BE2C (cell line): ENCODE measurements at places on chromosomes 13 and 19.
A peak's percentile ranks its signal among the peaks of the same experiment; 100 is the strongest.

DNA sequence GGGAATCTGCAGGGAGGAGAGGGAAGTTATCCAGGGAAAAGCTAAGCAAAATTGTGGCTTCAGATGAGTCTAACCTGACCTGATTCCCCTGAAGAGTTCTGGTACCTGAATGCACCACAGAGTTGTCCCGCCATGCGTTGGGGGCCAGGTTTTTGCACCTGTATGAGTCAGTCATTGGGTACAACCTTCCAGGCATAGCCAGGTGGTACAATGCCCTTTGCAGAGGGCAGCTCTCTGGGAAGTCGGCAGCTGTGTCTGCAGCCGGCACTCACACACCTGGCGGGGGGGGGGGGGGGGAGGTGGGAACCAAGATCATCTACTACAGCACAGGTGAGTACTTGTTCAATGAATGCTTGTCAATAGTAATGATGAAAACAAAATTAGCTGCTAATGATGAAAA, 52.5 kb upstream of the GTF3A start:
- no peak for DNase-seq

DNA sequence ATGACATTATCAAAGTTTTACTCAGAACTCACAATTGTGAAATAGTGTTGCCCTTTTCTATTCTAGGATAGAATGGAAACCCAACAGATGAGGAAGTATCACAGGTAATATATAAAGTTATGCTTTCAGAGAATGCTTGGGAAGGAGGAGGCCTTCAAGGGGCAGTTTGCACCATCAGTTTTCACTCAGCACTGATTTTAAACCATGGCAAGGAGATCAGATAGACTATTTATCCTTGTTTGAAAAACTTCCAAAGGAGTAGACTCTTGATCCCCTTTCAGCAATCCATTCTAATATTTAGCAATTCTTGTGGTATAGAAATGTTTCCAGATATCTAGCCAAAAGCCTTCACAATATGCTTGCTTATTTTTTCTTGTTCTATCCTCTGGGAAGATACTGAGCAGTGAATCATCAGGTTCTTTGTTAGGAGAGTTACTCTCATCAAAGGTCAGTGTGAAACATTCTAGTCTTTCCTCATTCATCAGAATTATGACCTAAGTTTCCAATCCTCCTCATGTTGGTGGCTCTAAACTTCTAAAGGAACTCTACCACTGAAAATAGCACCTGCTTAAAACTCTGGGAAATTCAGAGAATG, 3.8 kb downstream of the GPC6 start:
- no peak for DNase-seq

DNA sequence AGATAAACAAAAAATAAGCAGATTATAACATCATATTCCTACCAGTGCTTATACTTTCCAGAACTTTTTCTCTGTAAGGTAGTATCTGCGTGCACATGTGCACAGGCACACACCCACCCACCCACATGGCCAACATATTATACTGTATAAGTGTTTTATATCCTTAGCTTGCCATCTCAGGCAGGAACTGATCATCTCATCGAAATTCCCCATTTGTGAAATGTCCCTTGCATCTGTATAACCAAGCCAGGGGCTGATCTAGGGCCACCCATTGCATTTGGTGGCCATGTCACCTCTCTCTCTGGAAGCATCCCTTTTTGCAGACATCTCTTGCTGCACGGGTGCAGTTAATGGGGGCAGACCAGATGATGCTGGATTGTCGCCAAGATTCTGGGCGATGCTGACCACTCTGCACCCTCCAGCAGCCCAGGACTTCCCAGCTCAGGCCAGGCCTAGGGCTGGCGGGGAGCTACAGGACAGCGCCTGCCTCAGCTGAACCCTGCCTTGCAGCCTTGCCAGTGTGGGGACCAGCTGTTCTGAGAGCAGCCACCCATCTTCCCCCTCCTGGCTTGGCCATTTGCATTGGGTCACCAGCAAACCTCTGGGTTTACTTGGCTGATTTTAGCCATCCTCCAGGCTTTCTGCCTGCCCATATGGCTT, 95.9 kb downstream of the SLC7A1 start:
- DNase-seq: peak; percentile 65

DNA sequence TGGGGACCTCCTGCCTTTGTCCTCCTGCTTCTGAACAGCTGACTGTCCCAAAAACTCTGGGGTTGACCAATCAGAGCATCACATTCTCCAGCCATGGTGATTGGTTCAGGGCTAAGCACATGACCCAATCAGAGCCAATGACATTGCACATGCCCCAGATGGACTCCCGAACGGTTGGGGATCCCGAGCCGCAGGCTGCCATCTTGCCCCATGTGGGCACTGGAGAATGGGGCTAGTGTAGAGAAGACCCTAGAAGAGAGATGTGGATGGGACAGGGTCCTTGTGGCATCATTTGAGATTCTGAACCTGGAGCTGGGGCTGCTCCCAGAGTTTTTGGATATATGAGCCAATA, 31.3 kb upstream of the PEPD start:
- DNase-seq: no peak

GRCh38 chr19:40262422-40262821, 22.7 kb downstream of the AKT2 start:
- DNase-seq: no peak

DNA sequence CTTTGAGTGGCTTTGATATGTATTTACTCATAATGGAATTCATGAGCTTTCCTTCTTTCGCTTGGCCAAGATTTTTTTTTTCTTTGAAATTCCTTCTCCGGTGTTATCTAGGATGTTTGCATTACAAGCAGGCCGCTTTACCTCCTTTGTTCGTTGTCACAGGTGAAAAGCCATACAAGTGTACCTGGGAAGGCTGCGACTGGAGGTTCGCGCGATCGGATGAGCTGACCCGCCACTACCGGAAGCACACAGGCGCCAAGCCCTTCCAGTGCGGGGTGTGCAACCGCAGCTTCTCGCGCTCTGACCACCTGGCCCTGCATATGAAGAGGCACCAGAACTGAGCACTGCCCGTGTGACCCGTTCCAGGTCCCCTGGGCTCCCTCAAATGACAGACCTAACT, 16.7 kb downstream of the KLF5 start:
- no peak for DNase-seq
